CD4-positive, alpha-beta T cell (primary cell): ENCODE measurements at places on chromosomes 12 and 14. TPM values are rescaled to one million over a fixed set of nuclear protein-coding genes. Genes with fewer than 3 reads are reported as not detected.

DNA sequence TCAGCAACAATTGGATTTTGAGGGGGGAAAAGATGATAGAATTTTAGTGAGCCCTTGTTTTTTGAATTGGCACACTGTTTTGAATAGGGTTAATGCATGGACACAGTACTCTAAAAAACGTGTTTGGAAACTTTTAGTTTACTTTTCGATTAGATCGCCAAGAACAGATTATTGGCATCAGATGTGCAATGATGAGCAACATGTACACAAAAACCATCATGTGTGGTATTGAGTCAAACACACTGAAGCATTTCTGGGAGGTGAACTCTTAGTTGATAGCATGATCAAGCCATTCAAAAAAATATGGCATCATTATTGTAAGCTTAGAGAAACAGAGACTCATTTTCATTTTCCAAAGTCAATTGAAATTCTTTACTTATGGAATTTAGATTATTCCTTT, 329.2 kb downstream of the ADAMTS20 start:
- no peaks in the 10 kb centered on the region for H3K4me1 ChIP-seq
- H3K4me3 ChIP-seq: no peak overlapping the region
- DNase-seq: no peak
- H3K27ac ChIP-seq: no peak overlapping the region

GRCh38 chr14:83638748-83639504, 1891.0 kb upstream of the FLRT2 start:
- DNase-seq: no peak
- no peak overlapping the region for H3K4me3 ChIP-seq
- no peak overlapping the region for H3K27ac ChIP-seq

DNA sequence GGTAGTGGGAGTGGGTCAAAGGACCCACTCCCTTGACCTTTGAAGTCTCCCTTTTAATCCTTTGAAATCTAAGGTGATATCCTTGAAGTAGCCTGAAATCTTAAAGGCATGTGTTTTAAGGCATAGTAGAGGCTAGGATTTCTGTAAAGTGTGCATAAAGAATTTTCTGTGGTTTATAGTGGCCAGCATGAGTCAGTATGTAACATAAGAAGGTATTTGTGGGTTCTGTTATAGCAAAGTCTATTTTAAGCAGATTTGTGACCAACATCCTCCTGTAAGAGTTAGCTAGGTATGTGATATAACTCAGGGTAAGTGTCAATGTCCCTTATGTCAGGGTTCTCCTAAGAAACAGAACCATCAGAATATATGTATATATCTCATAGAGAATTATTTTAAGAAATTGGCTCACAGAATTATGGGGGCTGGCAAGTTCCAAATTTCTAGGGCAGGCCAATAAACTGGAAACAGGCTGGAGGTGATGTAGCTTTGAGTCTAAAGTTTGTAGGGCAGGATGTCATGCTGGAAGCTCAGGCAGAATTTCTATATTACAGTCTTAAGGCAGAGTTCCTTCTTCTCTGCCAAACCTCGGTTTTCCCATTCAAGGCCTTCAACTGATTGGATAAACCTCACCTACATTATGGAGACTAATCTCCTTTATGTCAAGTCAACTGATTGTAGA, 18.7 kb upstream of the EPYC start:
- no peaks in the 10 kb centered on the region for H3K4me1 ChIP-seq
- no peak overlapping the region for H3K4me3 ChIP-seq
- H3K27me3 ChIP-seq: no peaks in the 10 kb centered on the region

TPPP2 gene
- not detected for total RNA-seq
